HL-60 (cell line): ENCODE measurements at places on chromosomes 11 and 22.

DNA sequence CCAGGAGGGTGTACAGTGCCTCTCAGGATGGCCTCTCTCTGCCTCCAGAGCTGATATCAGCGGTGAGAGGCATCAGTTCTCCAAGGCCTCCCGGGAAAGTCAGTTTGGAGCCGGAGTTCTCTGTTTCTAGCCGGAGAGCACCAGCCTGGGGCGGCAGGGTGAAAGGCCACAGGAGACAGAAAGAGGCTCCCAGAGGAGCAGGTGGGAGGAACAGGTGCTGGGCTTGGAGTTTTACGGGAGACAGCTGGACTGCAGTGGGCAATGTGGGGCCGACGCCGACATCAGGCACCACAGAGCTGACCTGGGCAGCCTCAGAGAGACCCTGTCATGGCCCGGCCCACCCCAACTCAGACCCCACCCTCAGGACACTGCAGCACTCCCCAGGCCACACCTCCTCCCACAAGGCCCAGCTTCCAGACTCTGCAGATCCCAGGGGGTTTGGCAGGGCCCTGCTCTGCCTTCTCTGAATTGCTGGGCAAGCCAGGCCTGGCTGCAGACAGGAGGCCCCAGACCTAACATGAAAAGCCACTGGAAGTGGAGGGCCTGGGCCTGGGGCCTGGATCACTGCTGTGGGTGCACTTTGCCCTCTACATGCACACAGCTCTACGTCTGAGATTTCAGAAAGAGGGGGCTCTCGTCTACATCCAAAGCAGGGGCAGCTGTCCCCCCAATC, 885.6 kb downstream of the BRD1 start:
- no peak for DNase-seq

GRCh38 chr11:61746442-61747191, 5.8 kb upstream of the MYRF start:
- no peak for DNase-seq

- no peak for DNase-seq
Observed at GRCh38 chr11:111792314-111792713, 26.1 kb upstream of the PPP2R1B start.

- no peak for DNase-seq
Observed at GRCh38 chr11:34667810-34668582, 47.1 kb downstream of the EHF start.

DNA sequence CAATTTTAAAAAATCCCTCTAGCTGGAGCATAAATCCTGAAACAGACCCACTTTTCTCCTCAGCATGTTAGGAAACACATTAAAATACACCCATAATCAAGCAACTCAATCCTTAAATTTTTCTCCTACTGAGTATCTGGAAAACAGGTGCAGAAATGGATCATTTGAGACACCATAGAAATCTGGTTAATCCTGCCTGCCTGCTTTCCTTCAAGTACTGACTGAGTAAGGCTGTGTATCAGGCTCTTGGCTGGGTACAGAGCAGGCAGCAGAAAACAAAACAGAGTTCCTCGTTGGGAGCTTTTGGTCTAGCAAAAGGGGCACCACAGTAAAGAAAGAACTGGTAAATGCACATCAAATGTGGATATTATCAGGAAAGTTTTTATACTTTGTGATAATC, 1.9 kb downstream of the KCNQ1OT1 start:
- DNase-seq, result no peak
